ENCODE measurements at places on chromosomes 6 and 20.

DNA sequence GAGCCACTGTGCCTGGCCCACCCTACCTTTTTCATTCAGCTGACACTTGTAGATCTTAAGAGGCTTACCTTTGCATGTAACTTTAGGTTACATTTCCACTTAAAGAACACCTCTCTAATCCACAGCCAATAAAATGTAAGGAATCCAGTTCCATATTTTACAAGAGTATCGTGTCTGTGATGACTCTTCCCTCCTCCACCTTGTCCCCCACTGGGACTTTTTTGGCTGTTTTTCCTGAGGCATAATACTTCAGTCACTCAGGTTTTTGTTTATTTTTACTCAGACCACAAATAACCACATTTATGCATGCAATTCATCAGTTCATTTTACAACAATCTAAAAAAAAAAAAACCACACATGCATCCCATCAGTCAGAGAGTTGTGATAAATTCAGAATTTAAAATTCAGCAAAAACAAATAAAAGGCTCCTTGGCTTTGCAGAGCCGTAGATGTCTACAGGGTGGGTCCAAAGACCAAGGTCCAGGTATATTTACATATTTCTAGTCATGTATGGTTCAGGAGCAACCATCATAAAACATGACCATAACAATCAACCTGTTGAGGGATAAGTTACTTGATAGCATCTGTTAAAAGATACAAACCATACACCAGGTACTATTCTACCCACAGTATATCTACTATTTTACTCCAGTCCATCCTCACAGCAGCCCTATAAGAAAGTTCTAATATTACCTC, 9.9 kb downstream of the ATXN1 start:
- no peak for DNase-seq

GRCh38 chr6:56246881-56247653, at the start of gene COL21A1:
Gene COL21A1, minus strand, starts transcription at chr6:56247580. Its CDS starts 64,962 bp downstream, at chr6:56182618.
- no peak for DNase-seq

GRCh38 chr20:44738813-44739477, 6.7 kb upstream of the KCNK15 start:
- peak; percentile 44 for DNase-seq

GRCh38 chr20:26295006-26295405, 598.4 kb upstream of the ZNF337 start:
- DNase-seq: no peak

GRCh38 chr6:142756215-142756630, 188.8 kb downstream of the HIVEP2 start:
- DNase-seq: no peak

DNA sequence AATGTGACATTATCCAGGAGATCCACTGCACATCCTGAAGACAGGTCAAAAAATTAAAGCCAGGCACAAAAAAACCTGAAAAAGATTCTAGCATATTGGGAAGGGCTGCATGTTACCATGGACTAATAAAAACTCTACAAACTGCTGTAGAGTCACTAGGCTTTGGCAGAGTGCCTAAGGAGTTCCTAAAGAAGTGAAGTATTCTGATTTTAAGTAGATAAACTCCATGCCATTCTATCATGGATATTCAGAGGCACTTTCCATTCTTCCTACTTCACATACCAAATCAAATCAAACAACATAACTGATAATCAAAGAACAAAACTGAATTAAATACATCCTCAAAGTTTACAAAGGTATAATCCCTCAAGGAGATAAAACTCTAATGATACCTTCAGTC, 3.0 kb upstream of the MBOAT1 start:
- DNase-seq: no peak

DNA sequence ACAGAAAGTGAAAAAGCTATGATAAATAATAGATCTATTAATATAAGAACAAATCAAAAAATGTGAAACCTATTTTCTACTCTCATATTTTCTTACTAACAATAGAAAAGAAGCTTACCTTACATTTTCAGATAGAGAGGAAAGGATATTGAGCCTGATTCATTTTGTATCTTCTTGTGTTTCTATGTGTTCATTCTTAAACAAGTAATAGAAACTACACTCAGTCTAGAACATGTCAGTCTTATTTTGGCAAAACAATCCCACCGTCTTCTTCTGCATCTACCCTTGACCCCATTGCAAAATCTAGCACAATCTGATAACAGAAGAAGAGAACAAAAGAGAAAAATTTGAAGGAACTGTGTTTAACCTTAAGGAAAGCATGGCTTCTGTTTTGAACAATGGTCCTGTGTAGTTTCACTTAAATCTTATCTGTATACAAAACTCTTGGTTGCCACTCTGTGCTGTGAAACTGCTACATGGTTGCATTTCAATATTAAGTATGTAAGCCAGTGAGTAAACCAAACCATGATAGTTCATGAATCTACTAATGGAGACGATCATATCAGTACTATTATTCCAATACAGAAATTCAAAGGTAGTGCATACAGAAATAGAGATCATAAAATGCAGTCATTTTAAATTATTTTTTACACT, 69.5 kb upstream of the LGSN start:
- no peak for DNase-seq

- peak; percentile 86 for DNase-seq
These were observed 839.4 kb downstream of the MAFB start for GRCh38 chr20:39849664-39850063.

GRCh38 chr6:24856901-24857670, 58.4 kb upstream of the ARMH2 start:
- DNase-seq: no peak

DNA sequence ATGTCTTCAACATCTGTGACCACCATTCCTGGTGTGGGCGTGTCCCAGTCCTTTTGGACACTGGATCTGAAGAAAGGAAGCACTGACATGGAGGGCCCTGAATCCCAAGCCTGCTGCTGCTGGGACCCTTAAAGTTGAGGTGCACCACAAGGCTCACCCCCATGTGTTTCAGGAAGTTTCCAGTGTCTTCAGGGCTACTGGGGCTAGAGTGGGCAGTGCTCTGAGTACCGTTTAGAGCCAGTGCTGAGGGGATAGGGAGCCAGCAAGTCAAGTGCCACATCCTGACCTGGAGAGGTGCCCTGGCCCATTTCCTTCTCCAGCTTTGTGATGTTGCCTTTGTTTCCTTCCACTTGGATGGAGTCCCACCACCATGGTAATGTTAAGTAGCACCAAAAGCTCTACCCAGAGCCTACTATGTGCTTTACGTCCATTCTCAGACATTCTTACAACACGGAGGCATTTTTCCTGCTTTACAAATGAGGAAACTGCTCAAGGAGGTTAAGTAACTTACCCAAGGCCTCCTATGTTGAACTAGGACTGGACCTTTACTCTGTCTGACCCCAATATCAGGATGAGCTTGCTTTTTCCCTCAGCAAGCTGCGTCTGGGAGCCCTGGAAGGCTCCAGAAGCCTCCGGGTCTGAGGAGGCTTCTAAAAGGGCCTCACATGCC, 552 bp upstream of the DEF6 start:
- DNase-seq: no peak

GRCh38 chr6:143949535-143949934, 58.5 kb downstream of the PLAGL1 start:
- DNase-seq: no peak

DNA sequence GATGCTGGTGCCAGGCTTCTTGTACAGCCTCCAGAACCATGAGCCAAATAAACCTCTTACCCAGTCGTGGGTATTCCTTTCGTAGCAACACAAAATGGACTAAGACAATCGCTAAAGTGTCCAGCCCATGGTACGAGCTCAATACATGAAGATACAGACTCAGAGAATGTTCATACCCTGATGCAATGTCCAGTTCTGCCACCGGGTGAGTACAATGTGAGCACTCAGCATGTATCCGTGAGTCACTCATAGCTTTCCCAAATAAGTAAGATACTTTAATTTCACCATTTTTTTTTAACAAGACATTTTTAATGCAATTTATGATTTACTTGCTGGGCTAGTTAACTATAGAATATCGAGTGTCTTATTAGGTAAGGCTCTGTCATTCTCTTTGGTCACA, 26.7 kb upstream of the PDE10A start:
- no peak for DNase-seq

- DNase-seq: no peak
These were observed 208.2 kb upstream of the MAP3K7 start for GRCh38 chr6:90795078-90795477.

DNA sequence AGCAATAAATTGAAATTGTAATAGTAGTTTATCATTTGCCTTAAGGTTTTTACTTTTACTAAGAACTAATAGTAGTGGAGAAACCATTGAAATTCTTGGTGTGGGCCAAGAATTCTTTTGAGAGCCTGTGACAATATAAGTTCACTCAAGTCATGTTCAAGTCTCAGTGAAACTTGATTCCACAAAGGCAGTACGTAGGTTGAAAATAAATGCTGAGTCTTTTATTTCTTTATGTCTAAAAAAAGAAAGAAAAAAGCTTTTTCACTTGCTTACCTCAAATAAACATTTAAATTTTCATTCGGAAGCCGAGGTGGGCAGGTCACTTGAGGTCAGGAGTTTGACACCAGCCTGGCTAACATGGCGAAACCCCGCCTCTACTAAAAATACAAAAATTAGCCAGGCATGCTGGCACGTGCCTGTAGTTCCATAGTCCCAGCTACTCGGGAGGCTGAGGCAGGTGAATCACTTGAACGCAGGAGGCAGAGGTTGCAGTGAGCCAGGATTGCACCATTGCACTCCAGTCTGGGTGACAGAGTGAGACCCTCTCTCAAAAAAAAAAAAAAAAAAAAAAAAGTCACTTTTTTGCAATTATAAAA, 57.8 kb upstream of the NELFCD start:
- no peak for DNase-seq

- DNase-seq: peak; percentile 35
These were observed 64.4 kb downstream of the TULP4 start for GRCh38 chr6:158376631-158377081.

DNA sequence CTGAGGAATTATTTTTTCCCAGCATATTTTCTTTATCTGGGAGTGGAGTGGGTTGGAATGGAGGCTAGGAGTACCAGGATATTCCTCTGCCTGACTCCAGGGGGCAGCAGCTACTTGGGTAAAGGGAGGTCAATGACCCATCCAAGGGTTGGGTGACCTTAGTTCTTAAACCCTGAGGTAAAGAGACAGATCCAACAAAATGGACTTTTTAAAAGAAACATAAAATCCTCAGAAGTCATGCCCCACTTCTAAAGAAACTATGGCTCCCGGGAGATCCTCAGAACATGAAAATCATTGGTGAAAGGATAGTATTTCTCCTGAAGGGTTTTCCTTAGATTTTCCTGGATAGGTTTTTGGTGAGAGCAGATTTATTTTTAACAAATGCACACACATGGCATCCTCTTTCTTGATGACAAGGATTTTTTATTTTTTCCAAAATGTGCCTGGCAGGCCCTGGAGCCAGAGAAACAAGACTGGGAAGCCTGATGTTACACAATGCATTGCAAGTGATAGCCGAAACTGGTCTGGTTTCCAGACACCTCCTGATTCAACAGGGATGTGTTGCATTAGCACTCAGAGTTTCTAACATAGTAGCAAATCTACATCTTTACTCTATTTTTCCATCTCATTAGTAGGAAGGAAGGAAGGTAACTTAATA, 240.9 kb upstream of the BTBD3 start:
- peak; percentile 23 for DNase-seq

GRCh38 chr6:125924697-125925358, 31.7 kb upstream of the HINT3 start:
- DNase-seq: no peak

GRCh38 chr20:19729672-19730071, 28.4 kb upstream of the RIN2 start:
- DNase-seq: no peak

GRCh38 chr6:100810015-100810414, 71.1 kb downstream of the ASCC3 start:
- DNase-seq: no peak

GRCh38 chr6:51788121-51788520, 299.3 kb downstream of the PKHD1 start:
- no peak for DNase-seq

GRCh38 chr20:7087803-7088202, 320.3 kb downstream of the BMP2 start:
- no peak for DNase-seq

GRCh38 chr6:6942831-6943230, 164.9 kb upstream of the RREB1 start:
- no peak for DNase-seq

DNA sequence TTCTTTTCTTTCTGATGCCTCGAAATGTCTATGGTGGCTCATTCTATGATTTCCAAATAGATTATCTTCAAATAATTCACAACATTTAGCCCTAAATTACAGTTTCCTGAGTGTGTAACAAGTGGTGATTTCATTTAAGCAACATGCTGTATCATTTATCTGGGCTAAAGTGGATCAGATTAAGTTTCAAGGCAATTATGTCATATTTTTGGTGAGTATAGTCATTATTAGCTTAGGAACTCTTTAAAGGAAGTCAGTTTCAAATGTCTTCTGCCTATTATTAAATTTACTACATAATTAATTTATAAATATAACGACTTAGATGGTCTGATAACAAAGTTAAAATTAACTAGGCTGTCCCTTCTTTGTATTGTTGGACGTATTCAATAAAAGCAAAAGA, 847.9 kb upstream of the FLRT3 start:
- DNase-seq: no peak

GRCh38 chr6:118755941-118756646, 104.7 kb upstream of the CEP85L start:
- no peak for DNase-seq

DNA sequence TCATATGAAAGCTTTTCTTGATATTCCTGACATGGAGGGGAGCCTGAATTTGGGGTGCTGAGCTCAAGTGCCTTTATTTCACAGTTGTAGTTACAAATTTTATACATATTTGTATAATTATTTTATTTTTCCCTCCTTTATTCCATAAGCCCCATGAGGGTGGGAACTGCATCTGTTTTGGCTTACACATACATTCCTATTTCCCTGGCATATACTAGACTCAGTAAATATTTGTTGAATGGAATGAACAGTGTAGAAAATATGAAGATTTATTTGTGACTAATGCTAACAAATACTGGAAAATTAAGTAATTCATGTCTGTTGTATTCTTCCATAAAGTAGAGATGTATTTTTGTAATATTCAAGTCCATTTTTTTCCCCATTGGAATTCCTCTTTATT, 127.1 kb downstream of the MYO6 start:
- DNase-seq: no peak

DNA sequence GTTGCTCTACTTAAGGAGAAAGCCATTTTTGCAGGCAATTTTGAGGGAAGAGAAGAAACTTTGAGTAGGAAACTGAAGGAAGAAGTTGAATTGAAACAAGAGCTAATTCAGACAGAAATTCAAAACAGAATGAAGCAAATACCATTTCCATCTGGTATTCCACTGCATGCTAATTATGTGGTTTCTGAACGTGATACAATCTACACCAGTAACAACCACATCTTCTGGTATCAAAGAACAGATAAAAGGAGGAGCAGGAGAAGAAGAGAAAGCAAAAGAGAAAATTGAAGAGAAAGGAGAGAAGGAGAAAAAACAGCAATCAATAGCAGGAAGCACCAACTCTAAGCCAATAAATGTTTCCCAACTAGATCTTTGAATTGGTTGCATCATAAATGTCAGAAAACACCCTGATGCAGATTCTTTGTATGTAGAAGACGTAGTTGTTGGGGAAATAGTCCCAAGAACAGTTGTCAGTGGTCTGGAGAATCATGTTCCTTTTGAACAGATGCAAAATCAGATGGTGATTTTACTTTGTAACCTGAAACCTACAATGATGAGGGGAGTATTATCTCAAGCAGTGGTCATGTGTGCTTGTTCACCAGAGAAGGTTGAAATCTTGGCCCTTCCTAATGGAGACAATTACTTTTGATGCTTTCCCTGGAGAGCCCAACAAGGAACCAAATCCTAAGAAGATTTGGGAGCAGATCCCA, 132.4 kb downstream of the MACROD2 start:
- no peak for DNase-seq

Measured in AG09319 (cell line).